ENCODE measurements at places on chromosomes 7 and 10.

DNA sequence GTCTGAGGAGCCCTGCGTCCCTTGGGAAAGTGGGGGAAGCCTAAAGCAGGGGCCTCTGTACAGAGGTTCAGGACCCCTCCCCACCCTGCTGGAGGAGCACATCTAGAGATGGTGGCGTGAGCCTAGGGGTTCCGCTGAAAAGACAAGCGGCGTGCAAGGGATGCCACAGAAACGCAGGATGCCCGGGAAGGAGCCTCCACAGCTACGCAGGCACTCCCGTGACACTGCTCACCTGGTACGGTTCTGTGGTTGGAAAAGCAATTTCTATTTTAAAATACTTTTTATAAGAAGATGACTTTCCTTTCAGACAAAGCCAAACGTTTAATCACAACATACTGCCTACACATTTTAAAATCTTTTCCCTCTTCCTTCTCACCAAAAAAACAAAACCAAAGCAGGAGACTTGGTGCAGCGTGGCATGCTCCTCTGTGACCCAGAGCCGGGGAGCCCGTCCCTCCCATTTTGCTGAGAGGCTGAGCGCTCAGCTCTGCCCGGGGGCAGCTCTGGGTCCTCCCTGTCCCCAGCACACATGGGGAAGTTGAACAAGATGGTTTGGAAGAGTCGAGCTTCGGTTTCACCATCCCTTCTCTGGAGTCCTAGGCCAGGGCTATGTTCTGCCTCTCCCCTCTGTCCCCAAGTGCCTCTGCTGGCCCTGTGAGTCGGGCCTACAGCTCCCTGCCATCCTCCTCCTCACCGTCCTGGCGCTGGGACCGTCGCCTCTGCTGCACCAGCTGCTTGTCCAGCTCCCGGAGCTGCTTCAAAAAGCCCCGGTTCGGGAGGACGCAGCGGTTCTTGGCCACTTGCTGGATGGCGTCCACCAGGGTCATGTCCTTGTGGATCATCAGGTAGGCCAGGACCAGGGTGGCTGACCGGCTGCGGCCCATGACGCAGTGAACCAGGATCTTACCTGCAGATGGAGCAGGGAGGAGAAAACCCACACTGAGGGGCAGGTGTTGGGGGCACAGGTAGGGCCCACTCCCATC lies 74.0 kb upstream of the SAMD8 start:
- DNase-seq, result no peak

DNA sequence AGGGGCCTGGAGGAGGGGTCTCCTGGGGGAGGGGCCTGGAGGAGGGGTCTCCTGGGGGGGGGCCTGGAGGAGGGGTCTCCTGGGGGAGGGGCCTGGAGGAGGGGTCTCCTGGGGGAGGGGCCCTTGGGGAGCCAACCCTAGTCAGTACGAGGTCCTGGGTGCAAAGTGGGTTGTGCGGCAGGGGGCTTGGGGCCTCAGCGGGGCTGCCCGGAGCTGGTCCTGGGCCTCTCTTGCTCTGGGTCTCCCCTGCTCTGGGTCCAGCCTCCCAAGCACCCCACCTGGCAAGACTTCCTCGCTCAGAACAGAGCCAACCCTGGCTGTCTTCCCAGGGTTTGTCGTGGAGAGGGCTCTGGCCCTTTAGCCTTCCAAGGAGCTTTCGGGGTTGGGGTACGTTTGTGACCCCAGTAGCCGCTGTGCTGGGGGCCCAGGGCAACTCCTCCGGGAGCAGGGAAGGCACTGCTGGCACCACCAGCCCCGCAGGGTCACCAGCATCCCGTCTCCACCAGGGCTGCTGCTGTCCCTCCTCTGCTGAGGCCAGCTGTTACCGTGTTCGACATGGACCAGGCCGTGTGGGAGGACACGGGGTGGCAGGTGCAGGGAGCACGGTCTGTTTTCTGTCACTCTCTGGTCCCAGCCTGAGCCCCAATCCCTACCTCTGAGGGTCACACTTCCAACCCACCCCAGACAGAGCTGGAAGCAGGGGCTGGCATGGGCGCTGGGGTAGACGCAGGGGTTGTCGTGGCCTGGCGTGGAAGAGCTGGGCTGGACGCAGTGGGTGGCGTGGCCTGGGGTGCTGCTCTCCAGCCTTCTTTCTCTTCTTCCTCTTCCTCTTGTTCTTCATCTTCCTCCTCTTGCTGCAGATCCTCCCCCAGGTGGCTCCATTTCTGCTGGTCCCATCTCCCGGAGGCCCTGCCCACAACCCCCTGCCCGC lies 22.8 kb downstream of the PWWP2B start:
- no peak for DNase-seq

DNA sequence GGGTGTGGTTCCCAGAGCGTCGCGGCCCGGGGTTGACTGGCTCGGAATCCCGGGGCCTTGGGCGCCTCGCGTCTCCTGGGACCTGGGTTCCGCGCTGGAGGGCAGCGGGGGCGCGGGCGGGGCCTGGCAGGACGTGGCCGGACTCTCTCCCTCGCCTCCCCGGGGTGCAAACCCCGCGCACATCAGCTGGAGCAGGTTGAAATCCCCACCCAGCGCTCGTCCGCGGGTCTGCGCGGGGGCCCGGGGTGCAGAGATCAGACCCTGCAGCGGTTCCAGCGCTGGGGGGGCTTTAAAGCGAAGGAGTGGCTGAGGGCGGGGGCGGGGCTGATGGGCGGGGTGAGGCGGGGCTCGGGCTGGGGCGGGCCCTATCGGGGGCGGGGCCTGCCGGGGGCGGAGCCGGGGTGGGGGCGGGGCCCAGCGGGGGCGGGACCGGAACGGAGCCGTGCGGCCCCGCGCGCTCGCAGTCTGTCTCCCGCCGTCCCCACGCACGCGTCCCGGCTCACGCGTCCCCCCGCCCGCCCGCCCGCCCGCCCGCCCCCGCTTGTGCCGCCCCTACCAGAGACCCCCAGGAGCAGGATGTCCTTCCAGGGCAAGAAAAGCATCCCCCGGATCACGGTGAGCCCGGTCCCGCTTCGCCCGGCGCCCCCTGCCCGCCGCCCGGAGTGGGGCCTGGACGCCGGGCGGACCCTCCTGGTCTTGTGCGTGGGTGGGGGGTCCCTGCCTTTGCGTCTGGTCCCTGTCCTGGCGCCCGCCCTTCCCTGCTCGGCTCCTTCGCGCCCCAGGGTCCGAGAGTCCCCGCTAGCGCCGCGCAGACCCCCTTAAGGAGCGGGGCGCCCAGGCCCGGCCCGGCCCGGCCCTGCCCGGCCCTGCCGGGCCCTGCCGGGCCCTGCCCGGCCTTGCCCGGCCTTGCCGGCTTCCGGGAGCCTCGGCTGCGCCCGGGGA lies at the start of gene DPYSL4:
TSS of gene DPYSL4 (plus strand) at position 461 of the 942 bp plus-strand sequence. CDS start at position 577, 116 bp downstream.
- DNase-seq, result peak; percentile 5

DNA sequence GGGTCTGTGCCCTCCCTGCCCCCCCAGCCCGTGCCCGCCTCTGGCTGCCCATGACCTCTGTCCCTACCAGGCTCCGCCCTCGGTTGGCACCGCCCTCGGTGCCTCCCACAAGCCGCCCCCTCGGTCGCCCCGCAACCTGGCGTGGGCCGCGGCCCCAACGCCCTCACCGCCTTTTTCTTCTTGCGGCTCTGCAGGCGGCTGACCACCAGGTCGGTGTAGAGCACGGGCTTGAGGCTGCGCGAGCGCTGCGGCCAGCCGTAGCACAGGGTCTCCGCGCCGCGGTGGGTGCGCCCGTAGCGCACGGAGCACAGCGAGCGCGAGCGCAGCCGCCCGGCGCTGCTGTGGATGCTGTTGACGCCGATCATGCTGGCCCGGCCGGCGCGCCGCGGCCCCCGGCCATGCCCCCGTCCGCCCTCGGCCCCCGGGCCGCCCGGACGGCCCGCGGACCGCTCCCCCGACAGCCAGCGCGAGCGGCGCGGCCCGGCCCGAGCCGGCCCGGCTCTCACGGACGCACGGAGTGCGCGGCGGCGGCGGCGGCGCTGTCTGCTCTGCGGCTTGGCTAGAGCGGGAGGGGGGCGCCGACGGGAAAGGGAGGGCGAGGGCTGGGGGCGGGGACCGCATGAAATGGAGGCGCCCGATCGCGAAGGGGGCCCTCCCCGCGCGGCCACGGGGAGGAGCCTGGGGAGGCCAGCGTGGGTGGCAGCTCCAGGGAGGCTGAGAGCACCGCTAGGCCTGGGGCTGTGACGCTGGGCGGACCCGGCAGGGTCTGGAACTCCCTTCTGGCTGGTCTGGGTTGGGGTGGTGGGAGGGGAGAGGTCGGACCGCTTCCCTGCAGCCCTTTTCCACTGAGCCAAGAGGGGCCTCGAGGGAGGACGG lies 9.6 kb downstream of the PSD start:
- no peak for DNase-seq

DNA sequence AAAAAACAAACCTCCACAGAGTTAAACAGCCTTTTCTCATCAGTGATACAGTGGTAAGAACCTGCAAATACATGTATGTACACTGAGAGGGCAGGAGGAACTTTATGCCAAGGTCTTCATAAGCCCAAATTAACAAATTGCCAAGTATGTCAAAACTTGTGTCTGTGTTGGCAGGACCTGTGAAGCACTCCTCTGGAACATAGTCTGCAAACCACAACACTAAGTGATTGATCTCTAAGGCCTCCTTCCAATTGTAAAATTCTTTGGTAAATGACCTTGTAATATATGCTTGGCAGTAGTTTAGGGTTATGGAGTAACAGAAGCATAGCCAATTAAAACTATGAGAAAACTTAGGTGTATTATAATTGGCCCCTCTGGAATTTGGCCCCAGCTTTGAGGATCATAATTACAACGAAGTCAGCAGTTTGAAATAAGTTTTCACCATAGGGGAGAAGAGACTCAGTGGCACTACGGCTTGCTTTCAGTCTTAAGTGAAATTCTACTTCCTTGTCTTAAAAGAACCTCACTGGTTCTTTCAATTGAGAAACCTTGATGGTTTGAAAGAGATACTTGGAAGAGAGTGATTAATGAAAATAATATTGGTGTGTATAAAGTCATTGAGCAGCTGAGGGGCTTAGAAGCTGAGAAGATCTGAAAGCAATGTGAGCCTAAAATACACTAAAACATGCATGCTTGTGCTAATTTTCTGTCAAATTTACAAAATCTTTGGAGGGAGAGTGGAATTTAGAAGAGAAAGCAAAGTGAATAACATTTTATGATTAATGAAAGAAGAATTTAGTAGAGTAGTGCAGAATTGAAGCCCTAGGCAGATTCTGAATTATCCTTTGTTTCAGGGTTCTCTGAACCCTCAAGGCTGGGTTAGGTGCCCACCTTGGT lies 57.6 kb downstream of the CNNM2 start:
- peak; percentile 78 for DNase-seq

GRCh38 chr10:116044801-116045248 lies 228.2 kb downstream of the GFRA1 start:
- peak; percentile 87 for DNase-seq

DNA sequence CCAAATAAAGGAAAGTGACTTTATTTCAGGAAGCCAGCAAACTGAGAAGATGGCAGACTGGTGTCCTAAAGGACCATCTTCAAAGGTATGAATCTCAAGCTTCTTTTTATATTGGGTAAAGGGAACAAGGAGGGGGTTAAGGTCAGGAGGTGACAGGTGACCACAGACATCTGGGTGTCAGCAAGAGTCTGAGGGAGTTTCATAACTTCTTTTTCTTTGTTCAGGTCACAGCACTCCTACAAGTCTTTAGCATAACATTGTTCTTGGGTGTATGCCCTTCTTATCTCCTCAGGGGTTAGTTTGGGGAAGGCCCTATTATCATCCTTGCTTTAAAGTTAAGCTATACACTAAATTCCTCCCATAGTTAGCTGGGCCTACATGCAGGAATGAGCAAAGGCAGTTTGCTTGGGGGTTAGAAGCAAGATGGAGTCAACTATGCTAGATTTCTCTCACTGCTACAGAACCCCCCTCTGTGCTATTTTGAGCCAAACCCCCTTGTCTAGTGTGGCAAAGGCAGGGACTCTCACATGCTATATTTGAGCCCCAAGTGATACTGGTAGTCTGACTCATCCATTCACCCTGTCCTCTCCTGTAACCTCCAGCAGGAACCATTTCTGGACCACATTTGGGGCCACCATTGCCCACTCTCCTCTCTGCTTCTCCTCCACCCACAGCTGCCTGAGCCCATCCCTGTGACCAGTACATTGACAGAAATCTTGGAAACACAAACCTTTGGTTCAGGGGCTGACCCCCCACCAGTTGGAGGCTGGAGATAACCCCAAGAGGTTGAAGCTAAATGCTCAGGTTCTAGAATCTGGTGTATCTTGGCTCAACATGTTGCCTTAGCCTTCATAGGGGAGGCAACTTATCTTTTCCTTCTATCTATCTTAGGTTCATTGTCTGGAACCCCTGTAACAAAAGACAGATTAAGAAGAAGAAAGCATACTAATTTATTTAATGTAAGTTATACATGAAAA lies 55.5 kb upstream of the LRGUK start:
- no peak for DNase-seq

GRCh38 chr10:120428754-120429153 lies 28.3 kb upstream of the PLPP4 start:
- peak; percentile 25 for DNase-seq

- no peak for DNase-seq
Measured at GRCh38 chr10:121695731-121696464, 97.7 kb upstream of the FGFR2 start.

GRCh38 chr7:25636871-25637283 lies 408.6 kb upstream of the NPVF start:
- no peak for DNase-seq

DNA sequence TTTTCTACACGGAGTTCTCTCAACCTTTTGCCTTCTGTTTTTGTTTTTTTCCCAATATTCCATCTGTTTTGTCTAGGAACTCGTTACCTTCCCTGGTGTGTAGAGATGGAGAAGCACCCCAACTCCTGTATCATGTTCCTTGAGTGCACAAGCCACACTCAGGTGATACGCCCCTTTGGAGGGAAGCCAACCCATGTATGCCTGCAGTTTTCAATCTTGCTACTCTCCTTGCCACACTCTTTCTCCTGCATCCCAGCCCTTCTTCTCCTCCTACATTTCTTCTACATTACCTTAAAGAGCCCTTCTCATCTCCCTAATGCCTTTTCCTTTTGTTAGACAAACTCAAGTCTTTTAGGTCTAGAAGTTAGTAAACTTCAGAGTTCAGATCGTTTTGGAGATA lies 10.2 kb upstream of the SP4 start:
- DNase-seq, result no peak

- DNase-seq, result no peak
Measured at GRCh38 chr10:5545426-5545777, 20.6 kb downstream of the CALML3 start.

DNA sequence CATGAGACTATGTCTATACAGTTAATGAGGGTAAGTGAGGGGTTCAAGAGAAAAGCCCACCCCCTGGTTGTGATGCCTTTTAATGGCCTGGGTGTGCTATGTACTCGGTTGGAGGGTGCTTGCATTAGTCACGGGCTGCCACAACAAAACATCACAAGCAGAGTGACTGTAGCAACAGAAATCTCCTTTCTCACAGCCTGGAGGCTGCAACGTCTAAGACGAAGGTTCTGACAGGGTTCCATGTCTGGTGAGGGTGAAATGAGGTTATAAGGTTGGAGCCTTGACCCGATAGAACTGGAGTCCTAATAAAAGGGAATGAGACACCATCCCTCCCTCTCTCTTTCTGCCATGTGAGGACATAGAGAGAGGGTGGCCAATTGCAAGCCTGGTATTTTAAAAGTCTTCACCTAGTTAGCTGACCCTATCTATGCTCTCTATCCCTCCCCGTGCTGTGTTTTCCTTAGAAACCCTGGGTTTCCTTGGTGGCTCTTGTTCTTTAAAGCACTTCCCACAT lies 126.0 kb upstream of the GDF10 start:
- peak; percentile 8 for DNase-seq

GRCh38 chr10:97049670-97050069 lies 136.1 kb downstream of the SLIT1 start:
- DNase-seq, result no peak

Data from AG10803 (cell line).